ENCODE measurements at places on chromosomes 5 and 9.

DNA sequence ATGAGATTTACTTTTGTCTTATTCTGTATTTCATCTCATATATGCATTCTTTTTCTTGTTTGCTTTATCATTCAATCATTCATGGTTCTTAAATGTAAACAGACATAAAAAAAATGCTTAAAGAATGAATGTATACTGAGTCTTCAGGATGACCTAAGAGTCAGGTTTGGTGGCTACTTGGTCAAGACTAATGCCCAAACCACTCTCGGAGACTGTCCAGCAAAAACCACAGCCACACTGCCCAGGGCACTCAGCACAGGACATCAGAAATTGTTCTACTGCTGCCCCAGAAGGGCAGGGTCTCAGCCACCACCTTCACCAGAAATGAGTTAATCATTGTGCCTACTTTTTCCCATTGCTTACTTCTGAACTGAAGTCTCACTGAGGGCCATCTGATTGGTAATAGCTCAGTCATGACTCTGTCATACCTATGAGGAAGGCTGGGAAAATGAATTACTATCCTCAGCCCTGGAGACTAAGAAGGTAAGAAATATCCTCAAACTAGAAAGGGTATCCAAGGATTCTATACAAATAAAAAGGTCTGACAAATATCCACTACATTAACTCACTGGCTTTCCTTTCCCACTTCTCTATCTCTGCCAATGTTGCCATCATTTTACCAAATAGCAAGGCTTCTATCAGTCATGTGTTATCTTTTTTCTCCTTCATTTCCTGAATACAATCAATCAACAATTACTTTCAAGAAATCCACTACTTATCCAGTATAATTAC lies 236.1 kb downstream of the CETN3 start:
- DNase-seq: no peak

- no peak for DNase-seq
Measured at GRCh38 chr5:54639621-54640020, 122.1 kb downstream of the SNX18 start.

DNA sequence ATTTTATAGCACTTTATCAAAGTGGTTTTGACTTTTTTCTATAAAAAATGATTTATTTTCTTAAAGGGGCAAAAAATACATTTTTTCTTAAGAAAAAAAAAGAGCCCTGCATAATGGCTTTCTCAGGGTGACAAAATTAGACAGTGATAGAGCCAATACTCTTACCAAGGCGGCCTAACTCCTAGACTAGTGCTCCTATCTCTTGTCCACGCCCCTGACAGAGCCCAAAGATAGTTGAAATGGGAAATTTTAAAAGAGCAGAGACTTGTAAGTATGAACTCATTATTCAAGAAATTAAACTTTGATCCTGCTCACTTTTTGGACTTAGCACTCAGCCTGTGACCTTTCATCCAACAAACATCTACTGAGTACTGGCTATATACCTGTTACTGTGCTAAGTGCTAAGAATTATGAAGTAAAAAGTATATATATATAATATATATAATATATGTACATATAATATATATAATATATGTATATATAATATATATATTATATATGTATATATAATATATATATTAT lies 1.2 kb downstream of the INVS start:
- no peak for DNase-seq

- DNase-seq: no peak
Measured at GRCh38 chr9:115234094-115234493, 116.1 kb upstream of the TNC start.

DNA sequence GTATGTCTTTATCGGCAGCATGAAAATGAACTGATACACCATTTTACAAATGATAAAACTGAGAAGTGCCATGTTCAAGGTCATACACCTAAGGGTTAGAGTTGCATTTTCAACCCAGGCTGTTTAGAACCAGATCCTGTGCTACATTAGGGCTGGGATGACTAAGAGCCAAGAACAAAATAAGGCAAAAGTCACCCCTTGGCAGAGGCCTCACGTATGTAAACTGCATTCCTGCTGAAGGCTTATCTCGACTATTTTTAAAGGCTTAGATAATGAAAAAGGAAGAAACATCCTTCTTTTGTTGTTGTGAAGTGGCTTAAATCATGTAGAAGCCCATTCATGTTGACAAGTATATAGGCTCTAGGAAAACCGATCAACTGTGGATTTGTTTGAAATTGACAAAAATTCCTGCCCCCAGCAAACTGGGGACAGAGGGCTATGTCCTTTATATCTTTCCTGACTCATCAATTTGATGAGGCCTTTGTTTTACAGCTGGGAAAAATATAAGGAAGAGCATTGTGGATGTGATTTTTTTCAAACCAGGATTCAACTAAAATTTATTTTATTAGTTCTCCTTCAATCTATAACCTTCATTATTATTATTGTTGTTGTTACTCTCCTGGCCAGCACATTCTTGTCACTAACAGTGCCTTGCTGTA lies 196.5 kb downstream of the SNX18 start:
- no peak for DNase-seq

Data from effector CD8-positive, alpha-beta T cell (primary cell).